ENCODE measurements at places on chromosomes 11 and 22.

DNA sequence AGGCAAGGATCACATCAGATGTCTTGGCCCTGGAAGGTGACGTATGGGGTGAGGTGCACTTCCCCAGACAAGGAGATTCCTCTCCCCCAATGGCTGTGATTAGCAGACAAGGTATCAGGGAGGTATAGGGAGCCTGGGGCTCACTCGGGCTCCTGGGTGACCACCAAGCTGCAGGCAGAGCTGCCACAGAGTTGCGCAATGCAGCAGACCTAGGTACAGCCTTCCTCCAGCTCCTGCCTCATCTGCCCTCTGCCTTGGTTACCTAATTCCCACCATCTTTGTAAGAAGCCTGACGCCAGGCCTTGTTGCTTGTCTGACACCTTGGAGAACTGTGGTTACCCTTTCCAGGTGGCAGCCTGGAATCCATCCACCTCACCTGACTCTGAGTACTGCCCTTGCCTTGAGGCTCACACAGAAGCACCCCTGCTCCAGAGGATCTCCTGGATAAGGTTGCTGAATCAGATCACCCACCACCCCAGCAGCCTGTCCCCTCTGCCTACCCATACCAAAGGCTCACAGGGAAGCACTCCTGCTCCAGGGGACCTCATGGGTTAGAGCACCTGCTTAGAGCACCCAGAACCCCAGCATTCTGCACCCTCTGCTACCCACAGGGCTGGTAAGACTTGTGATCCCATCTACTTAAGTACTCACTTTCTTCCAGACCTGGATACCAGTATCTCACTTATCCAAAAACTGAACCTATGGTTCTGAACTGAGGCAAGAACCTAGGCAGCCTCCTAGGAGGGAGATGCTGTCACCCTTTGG is 40.4 kb downstream of the GAB4 start:
- no peak for DNase-seq

DNA sequence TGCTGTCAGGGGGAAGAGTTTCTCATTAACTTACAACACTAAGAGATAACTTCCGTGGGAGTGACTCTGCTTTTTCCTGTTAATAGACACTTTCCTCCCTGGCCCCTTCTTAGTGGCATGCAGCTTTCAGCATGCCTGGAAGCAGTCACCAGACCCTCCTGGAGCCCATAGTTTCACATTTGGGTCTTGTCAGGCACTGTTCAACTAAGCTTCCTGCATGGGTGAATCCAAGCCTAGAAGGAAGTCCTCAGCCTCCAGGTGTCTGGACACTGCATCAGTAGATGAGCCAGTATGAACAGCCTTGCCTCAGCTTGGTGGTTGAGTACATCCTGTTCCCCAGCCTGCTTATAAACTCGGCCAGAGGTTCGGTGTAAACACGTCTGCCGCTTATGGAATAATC is 68.1 kb downstream of the PPP6R3 start:
- peak; percentile 20 for DNase-seq

DNA sequence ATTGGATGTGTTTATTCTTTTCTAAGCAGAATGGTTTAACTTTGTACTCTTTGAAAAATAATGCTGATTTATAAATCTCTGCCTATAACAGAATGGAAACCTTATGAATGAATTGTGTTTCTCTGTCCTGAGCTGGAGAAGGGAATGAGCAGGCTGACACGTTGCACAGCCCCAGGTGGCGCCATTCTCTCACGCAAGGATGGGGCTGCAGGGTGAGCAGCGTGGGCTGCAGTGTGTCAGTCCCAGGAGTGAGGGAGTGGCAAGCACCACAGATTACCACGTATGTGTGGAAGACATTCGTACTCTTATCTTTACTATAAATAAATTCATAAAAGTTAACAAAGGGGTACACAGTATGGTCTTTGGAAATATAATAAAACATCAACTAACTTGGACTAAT is 33.4 kb downstream of the FDX1 start:
- DNase-seq, result peak; percentile 79

DNA sequence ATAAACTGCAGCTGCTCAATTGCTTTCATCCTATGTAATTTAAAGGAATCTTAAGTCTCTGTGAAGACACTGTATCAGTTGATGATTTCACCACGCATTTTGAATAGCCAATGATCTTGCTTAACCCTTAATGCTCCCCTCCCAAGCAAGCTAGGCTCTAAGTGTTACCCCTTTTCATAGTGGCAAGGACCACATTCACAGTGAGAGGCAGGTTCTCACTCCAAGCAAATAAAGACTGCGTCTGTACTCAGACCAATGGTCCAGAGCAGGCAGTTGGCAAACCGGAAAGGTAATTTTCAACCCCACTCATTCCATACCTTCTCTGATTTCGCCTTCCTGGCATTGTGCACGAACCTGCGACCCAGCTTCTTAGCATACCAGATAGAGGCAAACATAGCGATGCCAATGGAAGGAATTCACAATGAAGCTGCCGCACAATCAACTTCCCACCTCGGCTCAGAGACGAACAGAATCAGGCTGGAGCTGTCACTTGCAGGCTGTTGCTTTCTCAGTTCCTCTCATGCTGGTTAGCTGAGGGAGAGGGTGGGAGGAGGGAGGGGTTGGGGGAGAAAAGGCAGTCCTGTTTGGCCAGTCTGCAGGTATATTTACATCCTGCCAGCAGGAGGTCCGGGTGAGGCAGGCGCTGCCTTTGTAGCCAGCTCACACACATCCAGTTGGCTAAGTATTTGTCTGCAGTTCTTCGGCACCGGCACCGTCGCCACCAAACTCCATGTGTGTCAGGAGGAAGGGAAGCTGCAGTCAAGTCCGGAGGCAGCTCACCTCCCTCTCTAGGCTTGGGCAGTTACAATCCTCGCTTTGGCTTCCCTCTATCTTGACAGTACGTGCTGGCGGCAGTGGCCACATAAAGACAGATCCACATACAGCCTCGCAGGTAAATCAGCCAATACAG is 1151.2 kb upstream of the CCDC90B start:
- no peak for DNase-seq

GRCh38 chr11:23509023-23509422 is 648.7 kb upstream of the CCDC179 start:
- no peak for DNase-seq

DNA sequence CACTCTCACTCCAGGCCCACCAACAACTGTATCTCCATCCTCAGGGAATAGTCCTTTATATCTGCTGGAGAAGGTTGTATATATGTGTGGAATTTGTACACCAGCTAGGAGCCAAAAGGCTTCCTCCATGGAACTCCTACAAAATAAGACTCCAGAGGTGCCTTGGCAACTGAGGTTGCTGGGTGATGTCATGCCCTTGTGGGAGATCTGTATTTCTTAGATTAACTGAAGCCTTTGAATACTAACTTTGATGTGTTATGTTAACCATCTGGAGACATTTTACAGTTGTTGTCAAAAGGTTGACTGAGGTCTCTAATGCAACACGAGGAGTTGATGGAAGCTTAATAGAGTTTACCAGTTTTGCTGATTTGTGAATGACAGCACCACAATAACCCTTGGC is 139.5 kb upstream of the TTC12 start:
- DNase-seq, result no peak

DNA sequence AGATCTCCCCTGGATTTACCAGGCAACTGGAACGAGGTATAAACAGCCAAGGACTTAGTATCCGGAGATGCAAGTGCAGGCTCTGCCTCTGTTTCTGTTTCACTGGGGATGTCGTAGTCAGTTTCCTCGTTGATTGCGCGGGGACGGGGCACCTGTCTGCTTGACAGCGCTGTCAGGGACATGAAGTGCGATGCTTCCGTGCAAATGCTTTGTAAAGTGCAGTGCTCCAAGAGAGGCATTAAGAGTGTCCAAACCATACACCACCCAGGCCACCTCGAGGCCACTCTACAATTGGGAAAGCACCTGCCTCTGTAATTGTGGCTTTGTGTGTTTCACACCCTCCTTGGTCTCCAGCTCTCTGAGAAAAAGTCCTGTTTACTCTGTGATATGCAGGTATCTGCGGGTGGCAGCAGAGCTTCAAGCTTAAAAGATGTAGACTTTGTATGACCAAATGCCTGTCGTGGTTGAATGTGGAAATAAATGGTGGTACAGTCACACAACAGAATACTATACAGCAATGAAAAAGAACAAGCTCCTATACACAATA is 18.6 kb upstream of the CD5 start:
- DNase-seq, result no peak

Measured in hematopoietic multipotent progenitor cell treated with erythropoietin and hydrocortisone succinate and interleukin-3 and kit ligand, for 6 days (in vitro differentiated cells).